ENCODE measurements at places on chromosomes 1 and 21.

GRCh38 chr21:33972539-33972938 lies 56.9 kb upstream of the ATP5PO start:
- no peak for DNase-seq

DNA sequence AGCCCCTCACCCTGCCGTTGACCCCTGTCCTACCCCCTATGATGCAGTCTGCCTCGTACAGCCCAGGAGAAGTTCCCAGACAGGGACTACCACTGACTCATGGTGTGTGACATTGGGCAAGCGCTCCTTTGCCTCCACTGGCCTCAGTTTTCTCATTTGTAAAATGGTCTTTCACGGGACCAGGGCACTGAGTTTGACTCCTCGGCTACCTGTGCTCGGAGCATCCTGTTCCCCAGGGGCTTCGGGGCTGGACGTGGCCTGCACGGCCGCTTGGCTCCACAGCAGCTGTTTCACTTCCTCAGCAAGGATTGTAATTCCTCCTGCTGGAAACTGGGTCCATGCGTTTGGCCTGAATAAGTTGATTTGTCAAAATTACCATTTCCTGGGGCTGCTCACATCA lies 277.3 kb downstream of the MATN1 start:
- no peak for DNase-seq

DNA sequence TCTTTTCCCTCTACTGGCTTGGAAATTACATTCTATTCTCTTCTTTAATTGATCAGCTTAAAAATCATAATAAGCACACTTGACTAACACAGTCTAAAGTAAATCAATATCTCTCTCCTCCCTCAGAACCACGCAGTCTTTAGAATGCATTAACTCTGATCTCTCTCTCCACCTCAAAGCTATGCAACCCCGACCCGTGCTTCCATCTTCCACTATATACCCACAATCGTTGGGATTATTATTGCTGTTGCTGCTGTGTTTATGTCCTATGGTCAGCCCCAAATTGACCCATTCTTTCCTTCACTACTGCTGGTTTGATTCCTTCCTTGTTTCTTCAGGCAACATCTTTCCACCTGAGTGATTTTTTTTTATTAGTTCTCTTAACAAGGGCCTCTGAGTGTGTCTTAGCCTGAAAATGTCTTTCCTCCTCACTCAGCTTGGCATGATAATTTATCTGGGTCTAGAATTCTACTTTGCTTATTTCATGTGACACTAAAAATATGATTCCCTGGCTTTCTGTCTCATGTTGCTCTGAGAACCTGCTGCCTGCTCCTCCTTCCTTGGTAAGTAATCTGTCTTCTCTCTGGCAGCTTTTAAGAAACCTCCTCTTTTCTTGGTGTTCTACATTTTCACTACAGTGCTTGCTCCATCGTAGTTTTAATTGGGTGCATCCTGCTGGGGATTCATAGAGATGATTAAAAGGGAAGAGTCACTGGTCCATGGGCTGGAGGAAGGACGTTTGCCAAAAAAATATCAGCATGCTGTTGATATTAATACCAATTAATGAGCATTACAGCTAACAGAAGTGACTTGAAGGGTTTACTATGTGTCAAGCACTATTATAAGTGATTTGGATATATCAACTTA lies 472.2 kb downstream of the MATN1 start:
- no peak for DNase-seq

- DNase-seq = no peak
Measured at GRCh38 chr1:101101360-101101759, 75.8 kb upstream of the DPH5 start.

- DNase-seq = no peak
Measured at GRCh38 chr1:28926629-28927265, 12.4 kb downstream of the EPB41 start.

GRCh38 chr1:231310391-231310934 lies 27.2 kb downstream of the EXOC8 start:
- DNase-seq = no peak

GRCh38 chr1:90671251-90671650 lies 45.9 kb downstream of the BARHL2 start:
- no peak for DNase-seq

GRCh38 chr1:34235594-34235993 lies 58.9 kb downstream of the C1orf94 start:
- DNase-seq = no peak

DNA sequence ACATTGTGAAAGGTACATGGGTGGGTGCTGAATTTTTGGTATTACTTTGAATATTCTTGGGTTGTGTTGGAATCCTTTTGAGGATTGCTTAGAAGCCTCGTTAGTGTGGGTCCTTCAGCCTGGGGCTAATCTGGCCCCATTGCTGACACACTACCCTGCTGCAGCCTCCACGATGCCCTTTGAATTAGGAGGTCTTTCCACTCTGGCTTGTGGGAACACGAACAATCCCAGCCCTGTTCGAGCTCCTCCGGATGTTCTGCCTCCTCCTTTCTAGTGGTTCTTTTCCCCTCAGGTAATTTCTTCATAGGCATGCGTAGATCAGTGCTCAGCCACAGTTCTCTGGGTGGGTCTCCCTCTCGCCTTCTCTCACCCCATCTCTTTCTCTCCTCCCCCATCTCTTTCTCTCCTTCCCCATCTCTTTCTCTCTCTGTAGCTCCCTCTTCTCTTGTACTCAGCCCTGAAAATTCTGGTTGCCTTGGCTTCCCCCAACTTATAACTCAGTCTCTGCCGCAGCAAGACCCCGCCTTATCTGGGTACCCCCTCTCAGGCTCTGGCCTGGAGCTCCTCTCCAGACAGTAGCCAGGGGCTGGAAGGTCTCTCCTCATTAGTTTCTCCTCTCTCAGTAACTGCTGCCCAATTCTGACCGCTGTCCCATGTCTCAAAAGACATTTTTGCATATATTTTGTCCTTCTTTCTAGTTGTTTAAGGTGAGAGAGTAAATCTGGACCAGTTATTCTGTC lies 46.0 kb upstream of the SLC19A1 start:
- no peak for DNase-seq

GRCh38 chr1:236568285-236568894 lies 35.9 kb downstream of the HEATR1 start:
- DNase-seq = no peak

- DNase-seq = no peak
Measured at GRCh38 chr1:97553971-97554370, 366.9 kb downstream of the DPYD start.

DNA sequence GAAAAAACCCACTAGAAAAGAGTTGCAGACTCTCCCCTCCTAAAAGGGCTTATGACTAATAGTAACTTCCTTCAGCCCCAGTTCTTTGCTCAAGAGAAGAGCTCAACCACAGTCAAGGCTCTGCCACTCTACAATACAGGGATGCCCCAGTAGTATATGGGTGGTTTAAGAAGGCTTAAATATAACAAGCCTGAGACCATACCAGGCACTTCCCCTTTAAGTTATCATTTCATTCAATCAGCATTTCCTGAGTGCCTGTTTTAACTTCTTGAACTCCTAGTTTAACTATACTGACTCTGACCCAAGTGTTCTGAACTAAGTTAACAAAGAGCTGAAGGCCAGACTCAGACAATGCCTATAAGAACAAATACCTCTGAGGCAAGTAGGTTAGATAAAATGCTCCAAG lies 19.8 kb downstream of the PRPF38A start:
- no peak for DNase-seq

GRCh38 chr21:38505654-38506523 lies 7.6 kb upstream of the ERG start:
- DNase-seq = peak; percentile 28

DNA sequence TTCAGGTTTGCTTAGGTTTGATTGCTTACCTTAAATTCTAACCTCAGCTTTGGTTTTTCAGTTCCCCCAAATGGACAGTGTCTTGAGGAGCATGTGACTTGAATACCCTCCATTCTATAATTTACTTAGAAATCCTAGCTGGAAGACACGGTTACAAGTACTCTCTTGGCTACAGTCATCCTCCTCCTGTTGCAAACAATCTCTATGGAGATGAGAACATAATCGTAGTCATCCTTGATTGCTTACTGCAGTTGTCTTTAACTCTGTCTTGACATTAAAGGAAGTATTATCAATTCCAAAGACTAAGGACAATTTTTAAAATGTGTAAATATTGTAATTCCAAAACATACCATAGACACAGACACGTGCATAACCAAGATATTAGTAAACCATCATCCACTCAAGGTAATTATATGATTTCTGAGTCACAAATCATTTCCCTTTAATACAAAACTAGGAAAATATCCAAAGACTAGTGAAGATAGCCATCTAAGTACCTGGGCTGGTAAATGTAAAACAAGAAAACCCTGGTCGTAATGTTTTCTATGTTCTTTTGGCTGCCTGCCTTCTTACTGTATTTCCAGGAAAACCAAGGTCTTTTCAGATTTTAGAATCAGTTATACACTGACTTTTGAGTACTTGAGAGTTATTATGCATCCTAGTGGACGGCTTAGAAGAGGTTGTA lies 149.9 kb downstream of the CHRM3 start:
- no peak for DNase-seq

DNA sequence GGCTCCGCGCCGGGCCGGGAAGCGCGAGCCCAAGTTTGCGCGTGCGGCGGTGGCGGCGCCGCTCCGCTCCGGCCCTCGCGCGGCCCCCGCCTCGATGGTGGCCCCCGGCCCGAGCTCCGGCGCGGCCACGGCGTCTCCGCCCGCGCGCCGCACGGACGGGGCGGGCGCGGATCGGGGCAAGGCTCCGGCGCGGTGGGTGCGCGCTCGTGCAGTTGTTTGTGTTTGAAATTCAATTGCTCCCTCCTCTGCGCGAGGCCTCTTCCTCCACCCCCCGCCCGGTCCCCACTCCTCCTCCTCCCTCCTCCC lies at the start of gene HDGF:
TSS of gene HDGF (minus strand) at position 225 of the 306 bp plus-strand sequence. CDS start 246 bp downstream, outside the sequence.
- DNase-seq = no peak

DNA sequence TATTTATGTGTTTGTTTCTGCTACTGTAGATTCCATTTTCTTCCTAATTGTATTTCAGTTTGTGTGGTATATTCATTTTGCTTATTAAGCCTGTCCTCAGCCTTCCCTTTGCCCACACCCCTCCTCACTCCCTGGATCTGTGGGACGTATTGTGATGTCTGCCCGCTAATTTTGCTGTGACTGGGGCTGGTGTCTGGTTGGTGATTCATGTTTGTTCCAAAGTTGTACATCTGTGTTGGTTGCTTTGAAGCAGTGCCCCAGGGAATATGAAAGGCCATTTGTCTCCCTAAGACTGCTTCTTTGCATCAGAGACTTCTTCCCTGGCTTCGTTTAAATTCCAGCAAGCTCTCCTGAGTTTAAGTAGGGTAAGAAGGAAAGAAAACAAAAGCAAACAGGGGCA lies 289.5 kb upstream of the SGIP1 start:
- peak; percentile 26 for DNase-seq

DNA sequence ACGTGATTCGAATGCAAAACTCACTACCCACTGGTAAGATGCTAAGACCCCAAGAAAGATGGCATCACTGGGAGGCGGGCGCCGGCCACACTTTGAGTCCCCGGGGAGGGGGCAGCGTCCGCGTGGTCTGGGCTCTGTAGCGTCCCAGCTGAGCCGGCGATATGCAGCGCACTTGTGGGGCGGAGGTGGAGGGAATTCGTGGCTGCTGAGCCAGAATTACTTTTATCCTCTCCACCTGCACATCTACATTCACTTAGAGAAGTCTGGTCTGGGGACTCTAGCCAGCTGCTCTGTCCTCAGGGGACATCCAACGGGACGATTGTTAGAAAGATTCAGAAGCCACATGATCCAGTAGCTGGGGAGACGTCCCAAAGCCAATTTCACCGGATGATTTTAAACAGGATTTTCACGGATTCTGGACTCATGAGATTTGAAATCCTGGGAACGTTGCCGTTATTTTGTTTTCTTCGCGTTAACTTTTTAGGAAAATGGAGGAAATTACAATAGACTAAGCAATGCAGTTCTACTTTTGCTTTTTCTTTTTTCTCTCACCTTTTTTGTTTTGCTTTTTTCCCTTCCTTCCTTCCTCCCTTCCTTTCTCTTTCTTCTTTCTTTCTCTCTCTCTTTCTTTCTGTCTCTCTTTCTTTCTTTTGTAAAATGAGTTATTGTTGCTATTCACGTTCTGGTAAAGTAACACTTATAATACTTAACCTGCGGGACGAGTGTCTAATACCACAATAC lies 1.3 kb downstream of the JAM2 start:
- DNase-seq = peak; percentile 21

GRCh38 chr1:40029608-40030007 lies 10.9 kb upstream of the CAP1 start:
- DNase-seq = no peak

DNA sequence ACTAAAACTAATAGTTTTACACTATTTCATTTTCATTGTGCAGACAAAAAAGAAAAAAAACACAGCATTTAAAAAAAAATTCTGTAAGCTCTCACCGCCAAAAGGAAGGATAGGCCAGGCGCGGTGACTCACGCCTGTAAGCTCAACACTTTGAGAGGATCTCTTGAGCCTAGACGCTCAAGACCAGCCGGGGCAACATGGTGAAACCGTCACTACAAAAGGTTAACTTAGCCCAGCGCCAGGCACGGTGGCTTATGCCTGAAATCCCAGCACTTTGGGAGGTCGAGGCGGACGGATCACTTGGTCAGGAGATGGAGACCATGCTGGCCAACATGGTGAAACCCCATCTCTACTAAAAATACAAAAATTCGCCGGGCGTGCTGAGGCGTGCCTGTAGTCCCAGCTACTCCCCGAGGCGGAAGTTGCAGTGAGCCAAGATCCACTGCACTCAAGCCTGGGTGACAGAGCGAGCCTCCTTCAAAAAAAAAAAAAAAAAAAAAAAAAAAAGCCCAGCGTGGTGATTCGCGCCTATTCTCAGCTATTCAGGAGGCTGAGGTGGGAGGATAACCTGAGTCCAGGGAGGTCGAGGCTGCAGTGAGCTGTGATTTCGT lies 14.3 kb upstream of the SPEN start:
- DNase-seq = no peak

DNA sequence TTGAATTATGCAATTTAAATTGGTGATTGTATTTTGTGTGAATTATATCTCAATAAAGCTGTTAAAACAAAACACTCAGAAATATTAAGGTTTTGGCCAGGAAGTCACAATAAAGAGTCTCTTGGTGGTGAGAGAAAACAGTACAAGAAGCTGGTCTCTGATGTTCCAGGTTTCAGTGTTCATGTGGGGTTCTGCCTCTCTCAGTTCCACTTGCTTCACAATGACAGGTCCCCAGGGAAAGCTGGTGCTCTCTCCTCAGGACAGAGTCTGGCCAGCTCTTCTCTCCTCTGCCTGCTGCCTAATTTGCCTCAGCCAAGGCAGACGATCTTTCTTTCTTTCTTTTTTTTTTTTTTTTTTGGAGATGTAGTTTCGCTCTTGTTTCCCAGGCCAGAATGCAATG lies 342.9 kb upstream of the PLXNA2 start:
- DNase-seq = no peak

GRCh38 chr1:22508329-22508728 lies 55.0 kb upstream of the EPHA8 start:
- DNase-seq = no peak

DNA sequence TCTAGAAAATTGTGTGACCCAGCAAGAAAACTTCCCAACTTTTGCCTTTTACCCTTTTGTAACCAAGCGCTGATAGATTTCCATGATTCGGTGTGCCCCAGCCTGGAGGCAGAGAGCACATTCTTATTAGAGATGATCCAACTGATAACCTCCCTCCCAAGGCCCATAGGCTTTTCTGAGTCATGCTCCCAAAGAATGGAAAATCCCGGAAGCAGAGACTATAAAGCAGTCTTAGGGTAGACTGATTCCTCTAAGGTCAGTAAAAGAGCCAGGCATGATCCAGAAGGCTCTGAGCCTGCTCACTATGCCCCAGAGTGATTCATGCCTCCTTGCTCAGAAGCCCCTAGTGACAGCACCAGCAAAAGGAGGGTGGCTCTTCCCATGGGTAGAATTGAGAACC lies 4.3 kb downstream of the CAMK1G start:
- DNase-seq = no peak
